ENCODE measurements at places on chromosomes 4 and X. TPM values are rescaled to one million over a fixed set of nuclear protein-coding genes. Genes with fewer than 3 reads are reported as not detected.

The LRIT3 gene
- 0.02 TPM for total RNA-seq

The HSFX1 gene
- total RNA-seq: 0.49 TPM

The PRDM8 gene
- total RNA-seq: 0.41 TPM

The HTR2C gene
- not detected for total RNA-seq

The SLC38A5 gene
- 0.34 TPM for total RNA-seq

The NKX6-1 gene
- total RNA-seq: 0.58 TPM

The TMEM47 gene
- 0.81 TPM for total RNA-seq

The FREM3 gene
- not detected for total RNA-seq

The ESX1 gene
- total RNA-seq: not detected

The F11 gene
- not detected for total RNA-seq

The LRPAP1 gene
- 133 TPM for total RNA-seq

The CFI gene
- 0.46 TPM for total RNA-seq

The NIPAL1 gene
- 0.83 TPM for total RNA-seq

The SHROOM4 gene
- not detected for total RNA-seq

The ACE2 gene
- total RNA-seq: not detected

The SHROOM3 gene
- 7.9 TPM for total RNA-seq

The MTNR1A gene
- total RNA-seq: 0.33 TPM

The BEND2 gene
- total RNA-seq: not detected
